ENCODE measurements at places on chromosomes 2 and 18.

- no peak for DNase-seq
These were observed 50.9 kb upstream of the OTOF start for GRCh38 chr2:26528836-26529235.

DNA sequence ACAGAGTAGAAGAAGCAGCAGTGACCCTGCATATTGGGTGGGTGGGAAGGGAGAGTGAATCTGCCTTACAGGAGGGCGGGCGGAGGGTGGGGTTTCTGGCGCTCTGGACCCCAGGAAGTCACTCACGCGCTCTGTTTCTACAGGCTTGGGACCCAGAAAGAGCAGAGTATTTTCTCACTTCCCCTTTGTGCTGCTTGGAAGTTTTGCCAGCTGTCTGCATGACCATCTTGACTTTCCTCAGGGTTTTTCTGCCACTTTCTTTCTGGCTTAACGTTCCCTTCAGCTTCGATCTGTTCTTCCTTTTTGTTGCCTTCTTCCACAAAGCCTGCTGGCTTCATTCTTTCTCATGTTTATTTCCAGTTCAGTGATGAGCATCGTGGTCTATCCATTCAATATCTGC lies 383.1 kb downstream of the GALR1 start:
- peak; percentile 7 for DNase-seq

GRCh38 chr2:3959372-3959771 lies 256.0 kb downstream of the DCDC2C start:
- peak; percentile 5 for DNase-seq

GRCh38 chr2:228768818-228769217 lies 502.3 kb downstream of the PID1 start:
- DNase-seq = no peak

DNA sequence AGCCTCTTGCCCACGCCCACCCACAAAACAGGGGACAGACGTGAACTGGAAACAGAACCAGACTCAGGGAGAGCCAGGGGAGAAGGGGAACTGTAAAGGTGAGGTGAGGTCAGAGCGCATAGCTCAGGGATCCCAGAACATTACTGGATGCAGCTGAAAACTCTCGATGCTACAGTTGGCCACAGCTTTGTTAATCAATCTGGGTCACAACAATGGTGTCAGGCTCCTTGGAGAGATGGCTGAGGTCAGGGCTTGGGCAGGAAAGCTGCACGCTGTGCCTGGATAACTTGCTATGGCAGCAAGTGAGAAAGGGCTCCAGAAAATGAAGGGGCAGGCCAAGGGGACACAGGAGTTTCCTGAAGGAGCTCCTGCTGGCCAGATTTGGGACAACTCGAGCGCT lies 263.3 kb downstream of the TFCP2L1 start:
- no peak for DNase-seq

GRCh38 chr18:35500113-35500512 lies 2.4 kb upstream of the INO80C start:
- DNase-seq = no peak

GRCh38 chr2:182951948-182952663 lies 85.7 kb upstream of the FRZB start:
- DNase-seq = no peak

GRCh38 chr18:24388957-24389356 lies 8.7 kb downstream of the OSBPL1A start:
- no peak for DNase-seq

DNA sequence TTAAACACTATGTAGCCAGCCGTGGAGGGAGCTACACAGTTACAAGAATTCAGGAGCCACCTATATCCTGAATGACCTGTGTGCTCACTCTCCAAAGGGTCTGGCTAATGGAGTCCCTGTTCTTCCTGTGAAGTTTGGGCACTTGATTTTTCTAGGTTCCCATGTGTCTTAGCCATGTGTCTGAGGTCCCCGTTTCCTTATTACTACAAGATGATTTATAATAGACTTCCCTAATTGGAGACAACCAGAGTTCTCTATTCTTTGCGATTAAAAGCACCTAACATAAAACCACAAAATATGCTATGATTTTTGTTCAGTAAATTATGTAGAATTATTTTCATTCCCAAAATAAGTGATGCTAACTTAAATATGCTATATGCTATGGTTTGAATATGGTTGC lies 83.4 kb downstream of the PDK1 start:
- DNase-seq = peak; percentile 34

DNA sequence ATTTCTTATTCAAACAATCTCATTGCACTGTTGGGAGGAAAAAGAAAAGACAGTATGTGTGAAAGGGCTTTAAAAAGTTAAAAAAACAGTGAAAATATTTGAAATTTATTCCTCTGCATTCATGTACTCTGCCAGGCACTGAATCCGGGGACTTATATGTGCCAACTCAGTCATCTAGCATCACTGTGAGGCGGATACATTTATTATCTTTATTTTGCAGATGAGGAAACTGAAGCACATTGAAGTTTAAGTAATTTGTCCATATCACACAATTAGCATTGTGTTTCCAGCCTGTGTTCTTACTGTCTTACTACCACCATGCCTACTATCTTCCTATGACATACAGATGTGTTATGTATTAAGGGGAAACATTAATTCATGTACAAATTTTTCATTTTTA lies 1.8 kb downstream of the LCLAT1 start:
- no peak for DNase-seq

DNA sequence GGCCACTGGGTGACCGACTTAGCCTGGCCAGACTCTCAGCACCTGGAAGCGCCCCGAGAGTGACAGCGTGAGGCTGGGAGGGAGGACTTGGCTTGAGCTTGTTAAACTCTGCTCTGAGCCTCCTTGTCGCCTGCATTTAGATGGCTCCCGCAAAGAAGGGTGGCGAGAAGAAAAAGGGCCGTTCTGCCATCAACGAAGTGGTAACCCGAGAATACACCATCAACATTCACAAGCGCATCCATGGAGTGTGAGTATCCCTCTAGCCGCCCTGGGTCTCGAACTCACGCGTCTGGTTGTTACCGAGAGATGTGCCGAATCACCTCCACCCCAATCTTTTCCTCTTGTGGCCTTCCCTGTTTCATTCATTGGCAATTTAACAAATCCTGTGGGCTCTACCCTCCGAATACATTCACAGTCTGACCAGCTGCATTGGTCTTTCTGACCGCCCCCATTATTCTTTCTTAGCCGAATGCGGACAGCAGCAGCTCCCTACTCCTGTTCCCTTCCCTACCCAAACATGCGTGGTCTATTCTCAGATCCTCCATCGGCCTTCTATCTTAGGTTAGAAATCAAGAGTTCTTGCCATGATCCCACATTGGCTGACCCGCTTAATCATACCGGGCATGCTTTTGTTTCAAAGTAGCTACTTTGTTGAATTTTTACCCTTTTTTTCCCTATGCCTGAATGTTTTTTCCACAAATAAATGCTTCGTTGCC lies 631 bp downstream of the RPL31 start:
- peak; percentile 29 for DNase-seq

- no peak for DNase-seq
These were observed 30.6 kb downstream of the ITGB6 start for GRCh38 chr2:160169471-160169870.

DNA sequence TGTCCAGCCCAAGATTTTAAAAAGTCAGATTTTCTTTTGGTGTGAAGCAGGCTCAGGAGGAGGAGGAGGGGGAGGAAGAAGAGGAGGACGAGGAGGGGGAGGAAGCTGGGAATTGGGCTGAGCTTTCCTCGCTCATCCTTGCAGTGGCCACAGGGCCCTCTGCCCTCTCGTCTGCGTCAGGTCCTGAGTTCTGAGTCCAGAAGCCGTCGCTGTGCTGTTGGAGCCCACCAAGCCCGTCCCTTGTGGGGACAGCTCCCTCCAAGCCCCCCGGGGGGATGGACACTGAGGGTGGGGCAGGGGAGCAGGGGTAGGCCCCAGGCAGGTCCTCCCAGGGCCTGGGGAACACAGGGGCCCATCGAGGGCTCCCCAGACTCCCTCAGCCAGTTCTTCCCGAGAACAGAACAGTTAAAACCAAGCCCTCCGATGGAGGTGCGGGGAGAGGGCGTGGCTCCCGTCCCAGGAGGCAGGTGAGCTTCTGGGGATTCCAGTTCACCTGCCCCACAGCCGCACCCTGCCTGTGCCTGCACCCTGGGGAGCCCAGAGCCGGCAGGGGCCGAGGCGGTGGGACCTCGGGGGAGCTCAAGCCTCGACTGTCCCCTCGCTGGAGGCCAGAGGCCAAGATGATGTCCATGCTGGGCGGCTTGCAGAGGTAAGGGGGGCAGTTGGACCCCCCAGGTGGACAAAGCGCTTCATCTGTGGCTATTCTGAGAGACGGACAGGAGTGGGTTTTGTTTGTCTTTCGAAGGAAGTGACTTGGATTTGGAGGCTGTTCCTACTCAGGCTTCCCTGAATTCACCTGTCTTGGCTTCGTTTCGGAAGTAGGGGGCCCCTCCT lies at the start of gene GAL3ST2:
GAL3ST2 (plus strand) TSS at position 487 of the 834 bp plus-strand sequence; CDS start at position 621, 134 bp downstream.
- no peak for DNase-seq

- no peak for DNase-seq
These were observed 230.2 kb upstream of the SMAD2 start for GRCh38 chr18:48160622-48161021.

DNA sequence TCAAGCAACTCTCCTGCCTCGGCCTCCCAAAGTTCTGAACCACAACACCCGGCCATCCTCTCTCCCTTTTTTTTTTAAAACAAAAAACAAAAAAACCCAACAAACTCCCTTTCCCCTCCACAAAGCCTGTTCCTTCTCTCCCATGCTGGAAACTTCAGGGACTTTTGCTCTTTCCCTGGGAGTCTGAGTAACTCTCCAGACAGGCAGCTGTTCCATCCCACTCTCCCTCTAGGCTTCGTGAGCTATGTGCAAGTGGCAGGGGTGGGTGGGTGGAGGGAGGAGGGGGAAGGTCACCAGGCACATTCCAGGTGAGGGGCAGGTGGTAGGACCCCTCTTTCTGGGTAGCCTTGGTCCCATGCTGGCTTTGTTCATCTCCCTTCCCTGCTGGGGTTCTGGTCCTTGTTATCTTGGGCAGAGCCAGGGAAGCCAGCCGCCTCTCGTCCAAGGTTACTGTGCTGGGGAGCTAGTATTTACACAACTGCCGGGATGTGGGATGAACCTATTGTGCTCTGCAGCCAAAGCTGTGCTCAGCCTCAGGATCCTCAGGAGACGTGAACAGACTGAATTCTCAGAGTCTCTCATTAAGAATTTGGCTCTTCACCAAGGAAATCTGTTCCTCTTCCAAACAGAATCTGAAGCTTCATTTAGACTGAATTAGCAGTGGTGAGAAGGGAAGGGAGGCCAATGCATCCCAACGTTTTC lies 106.9 kb downstream of the LIPG start:
- no peak for DNase-seq

- no peak for DNase-seq
These were observed 166.5 kb downstream of the SEPTIN10 start for GRCh38 chr2:109447251-109447661.

- no peak for DNase-seq
These were observed 43.2 kb upstream of the PSME4 start for GRCh38 chr2:54013996-54014395.

DNA sequence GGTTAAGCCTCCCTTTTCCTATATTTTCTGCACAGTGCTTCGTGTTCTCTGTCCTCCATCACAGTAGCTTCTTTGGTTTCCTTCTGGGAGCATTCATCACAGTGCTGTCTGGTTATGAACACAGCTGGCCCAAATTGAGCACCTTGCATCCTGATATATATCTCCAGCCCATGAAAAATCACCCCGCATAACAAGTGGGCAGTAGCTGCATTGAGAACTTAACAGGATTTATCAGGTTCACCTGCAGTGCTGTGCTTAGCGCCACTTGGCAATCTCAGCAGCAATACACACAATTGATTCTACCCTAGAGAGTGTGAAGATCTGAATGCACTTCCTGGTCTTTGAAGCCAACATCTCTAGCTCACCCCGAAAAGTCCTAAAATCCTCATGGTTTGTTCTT lies 408.0 kb downstream of the RNF144A start:
- no peak for DNase-seq

DNA sequence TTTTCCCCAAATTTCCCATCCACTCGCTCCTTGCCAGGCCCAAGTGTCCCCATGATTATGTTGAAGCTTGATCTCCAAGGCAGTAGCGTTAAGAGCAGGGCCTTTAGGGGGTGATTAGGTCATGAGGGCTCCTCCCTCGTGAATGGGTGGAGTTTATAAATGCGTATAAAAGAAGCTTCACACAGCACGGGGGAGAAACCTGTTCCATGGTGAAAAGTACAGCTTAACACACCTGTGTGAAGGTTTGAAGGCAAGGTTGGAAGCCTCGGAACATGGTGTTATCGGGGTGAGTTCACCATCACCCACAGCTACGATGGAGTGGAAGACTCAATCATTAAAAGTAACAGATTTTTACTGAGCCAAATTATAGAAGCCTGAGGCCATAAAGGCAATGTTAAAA lies 137.4 kb upstream of the ALKAL2 start:
- no peak for DNase-seq

DNA sequence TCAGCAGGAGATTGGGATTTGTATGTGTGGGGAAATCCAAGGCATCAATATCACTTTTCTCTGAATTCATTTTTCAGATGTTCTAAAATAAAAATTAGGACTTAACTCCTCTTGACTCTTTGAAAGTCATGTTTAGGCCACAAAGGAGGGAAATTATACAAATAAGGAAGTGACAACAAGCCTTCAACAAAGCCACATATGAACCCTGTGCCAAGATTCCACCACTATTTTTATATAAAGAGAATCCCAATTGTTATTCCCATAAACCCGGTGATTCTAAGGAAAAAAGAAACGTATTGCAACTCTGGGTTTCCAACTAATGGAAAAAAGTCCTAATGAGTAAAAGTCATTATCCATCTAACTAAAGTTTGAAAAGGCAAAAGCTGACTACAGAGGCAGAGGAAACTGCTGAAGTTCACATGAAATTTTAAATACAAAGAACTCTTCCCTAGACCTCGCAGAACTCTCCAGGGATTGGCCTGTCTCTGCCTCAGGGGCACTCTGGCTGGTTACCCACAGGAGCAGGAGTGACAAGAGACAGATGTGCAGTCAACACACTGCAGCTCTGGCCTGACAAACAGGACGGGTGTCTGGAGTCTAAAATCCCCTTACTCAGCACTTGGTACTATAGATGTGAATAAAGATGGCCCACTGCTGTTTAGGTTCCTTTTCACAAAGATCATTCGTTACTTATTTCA lies 11.5 kb downstream of the NPC1 start:
- DNase-seq = peak; percentile 43

DNA sequence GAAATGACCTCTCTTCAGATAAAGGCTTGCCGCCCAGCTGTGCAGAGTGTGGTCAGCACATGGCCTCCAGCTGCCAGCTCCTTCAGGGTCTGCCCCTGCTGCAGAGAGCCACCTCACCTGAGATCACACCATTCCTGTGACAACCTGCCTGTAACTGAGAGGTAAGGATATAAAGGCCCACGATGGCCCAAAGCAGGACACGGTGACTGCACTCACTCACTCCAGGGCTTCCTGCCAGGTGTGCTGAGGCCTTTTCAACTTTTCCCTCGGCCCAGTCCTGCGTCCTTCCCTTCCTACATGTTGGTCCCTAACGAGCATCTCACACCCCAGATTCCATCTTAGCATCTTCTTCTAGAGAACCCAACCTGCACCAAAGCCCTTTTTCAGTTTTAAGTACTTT lies 36.2 kb downstream of the ANKRD44 start:
- DNase-seq = no peak

- no peak for DNase-seq
These were observed 641.9 kb downstream of the ZEB2 start for GRCh38 chr2:143877876-143878530.

Measured in suppressor macrophage (primary cell).